ENCODE measurements at places on chromosomes 2 and 18. TPM values are rescaled to one million over a fixed set of nuclear protein-coding genes. Genes with fewer than 3 reads are reported as not detected.
A peak's percentile ranks its signal among the peaks of the same experiment; 100 is the strongest.

- H3K4me1 ChIP-seq: peaks cover 10% of the 10 kb centered on the region
- no peak for DNase-seq
- no peaks in the 10 kb centered on the region for H3K36me3 ChIP-seq
- no peak overlapping the region for H3K27ac ChIP-seq
These were observed 12.5 kb downstream of the INPP4A start for GRCh38 chr2:98457045-98457696.

- H3K27ac ChIP-seq: no peak overlapping the region
- H3K4me1 ChIP-seq: no peaks in the 10 kb centered on the region
- no peak overlapping the region for H3K4me3 ChIP-seq
These were observed 16.4 kb upstream of the STARD7 start for GRCh38 chr2:96225016-96225533.

GRCh38 chr2:58769864-58770234 is 528.7 kb upstream of the FANCL start:
- H3K4me3 ChIP-seq: no peak overlapping the region
- no peaks in the 10 kb centered on the region for H3K36me3 ChIP-seq
- DNase-seq: no peak
- no peaks in the 10 kb centered on the region for H3K27me3 ChIP-seq
- no peaks in the 10 kb centered on the region for H3K4me1 ChIP-seq
- no peak overlapping the region for H3K27ac ChIP-seq

DNA sequence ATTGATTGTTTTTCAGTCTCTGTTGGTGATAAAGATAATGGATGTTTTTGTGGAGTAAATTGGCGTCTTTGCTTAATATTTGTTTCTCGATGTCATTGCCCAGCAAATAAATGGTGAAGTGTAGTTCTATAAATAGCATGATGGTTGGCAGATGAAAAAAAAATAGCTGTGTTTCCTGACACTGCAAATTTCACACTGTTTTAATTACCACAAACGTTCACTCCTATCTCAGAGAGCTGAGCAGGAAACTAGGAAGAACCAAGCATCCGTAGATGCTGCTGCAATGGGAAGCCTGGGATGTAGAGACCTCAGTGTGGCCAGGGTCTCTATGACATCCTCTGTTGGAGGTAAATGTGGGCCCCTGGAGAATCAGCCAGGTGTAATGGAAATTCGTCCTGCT is 183.2 kb downstream of the CYRIA start:
- no peak for DNase-seq
- no peaks in the 10 kb centered on the region for H3K36me3 ChIP-seq
- no peaks in the 10 kb centered on the region for H3K27me3 ChIP-seq
- no peak overlapping the region for H3K4me3 ChIP-seq
- no peak overlapping the region for H3K27ac ChIP-seq

DNA sequence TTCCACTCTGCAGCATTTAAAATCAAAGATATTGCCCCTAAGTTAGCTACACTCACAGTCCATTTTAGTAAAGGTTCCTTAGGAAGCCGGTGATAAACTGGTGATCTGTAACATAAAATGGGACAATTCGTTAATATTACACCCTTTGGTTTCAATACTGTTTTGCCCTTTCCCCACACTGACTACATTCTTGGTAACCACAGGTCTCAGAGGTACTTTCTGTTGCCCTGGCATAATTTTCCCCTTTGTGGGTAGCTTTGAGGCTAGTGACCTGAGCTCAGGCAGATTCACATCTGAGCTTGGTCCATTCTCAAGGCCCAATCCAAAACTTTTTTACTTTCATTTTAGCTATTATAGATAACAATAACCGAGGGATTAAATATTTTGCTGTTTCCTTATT is 32.9 kb upstream of the CSRNP3 start:
- H3K4me3 ChIP-seq: no peak overlapping the region
- DNase-seq: no peak
- no peaks in the 10 kb centered on the region for H3K36me3 ChIP-seq
- no peak overlapping the region for H3K27ac ChIP-seq

DNA sequence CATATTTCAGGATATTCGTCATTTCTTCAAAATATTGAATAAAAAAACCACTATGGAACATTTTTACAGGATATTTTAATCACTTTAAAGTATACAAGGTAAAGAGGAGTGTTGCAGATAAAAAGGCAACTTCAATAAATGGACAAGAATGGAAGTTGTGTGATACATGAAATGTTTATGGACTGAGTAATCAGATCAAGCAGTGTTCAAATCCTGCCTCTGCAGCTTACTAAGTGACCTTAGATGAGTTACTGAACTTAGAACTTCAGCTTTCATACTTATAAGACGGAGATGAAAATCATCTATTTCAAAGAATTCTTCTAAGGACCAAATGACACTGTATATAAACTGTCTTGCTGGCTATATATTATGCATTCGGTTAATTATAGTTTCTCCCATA is 87.2 kb downstream of the LNPK start:
- no peak overlapping the region for H3K27ac ChIP-seq
- no peaks in the 10 kb centered on the region for H3K4me1 ChIP-seq
- no peaks in the 10 kb centered on the region for H3K27me3 ChIP-seq
- no peak for DNase-seq
- no peak overlapping the region for H3K4me3 ChIP-seq

DNA sequence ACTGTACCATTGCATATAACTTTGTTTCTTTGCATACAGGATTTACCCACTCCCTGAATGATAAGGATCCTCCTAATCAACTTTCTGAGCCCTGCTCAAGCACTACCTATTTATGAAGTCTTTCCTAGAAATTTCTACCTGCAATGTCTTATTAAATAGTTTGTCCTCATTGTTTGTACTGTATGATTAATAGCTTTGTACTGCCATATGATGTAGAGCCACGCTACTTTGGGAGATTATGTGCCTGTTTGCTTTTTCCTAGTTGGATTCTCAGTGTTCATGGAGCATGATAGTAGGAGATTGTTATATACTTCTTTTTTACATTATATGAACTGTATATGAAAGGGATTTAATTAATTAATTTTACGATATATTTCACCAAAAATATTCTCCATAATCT is 327.1 kb upstream of the GALNT5 start:
- H3K4me3 ChIP-seq: no peak overlapping the region
- DNase-seq: no peak
- H3K27me3 ChIP-seq: no peaks in the 10 kb centered on the region
- H3K36me3 ChIP-seq: no peaks in the 10 kb centered on the region
- no peaks in the 10 kb centered on the region for H3K4me1 ChIP-seq
- H3K27ac ChIP-seq: no peak overlapping the region

DNA sequence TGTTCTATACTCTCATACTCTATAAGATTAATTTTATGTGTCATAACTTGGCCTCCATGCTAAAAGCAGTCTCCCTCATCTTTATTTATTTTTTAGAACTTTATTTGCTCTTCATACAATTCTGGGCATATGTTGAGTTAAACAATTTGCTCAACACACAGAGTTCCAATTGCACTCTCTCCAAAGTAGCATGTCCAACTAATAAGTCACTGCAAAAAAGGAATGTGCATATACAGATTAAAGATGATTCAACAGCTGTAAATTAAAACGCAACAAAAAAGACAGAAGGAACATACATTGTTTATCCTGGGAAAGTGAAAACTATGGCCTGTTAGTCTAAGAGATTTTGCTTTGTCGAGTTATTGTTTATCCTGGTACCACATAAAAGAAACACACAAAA is 277.7 kb upstream of the ACVR2A start:
- H3K36me3 ChIP-seq: no peaks in the 10 kb centered on the region
- H3K4me1 ChIP-seq: no peaks in the 10 kb centered on the region
- H3K4me3 ChIP-seq: no peak overlapping the region
- H3K27ac ChIP-seq: no peak overlapping the region
- DNase-seq: peak; percentile 7

- DNase-seq: no peak
- H3K4me3 ChIP-seq: no peak overlapping the region
- no peaks in the 10 kb centered on the region for H3K36me3 ChIP-seq
- H3K4me1 ChIP-seq: no peaks in the 10 kb centered on the region
- H3K27ac ChIP-seq: no peak overlapping the region
These were observed 174.5 kb downstream of the SS18 start for GRCh38 chr18:25915907-25916306.

GRCh38 chr2:179107737-179108136 is 57.8 kb upstream of the CCDC141 start:
- no peak for DNase-seq
- H3K27ac ChIP-seq: peak overlapping the region; percentile 66
- peaks cover 17% of the 10 kb centered on the region for H3K36me3 ChIP-seq
- H3K27me3 ChIP-seq: no peaks in the 10 kb centered on the region

RAB1A gene
- 166 TPM for total RNA-seq

CD226 gene
- total RNA-seq: 5.0 TPM

Data from kidney (tissue), 22 donors.